ENCODE measurements at places on chromosomes 13 and 19.

DNA sequence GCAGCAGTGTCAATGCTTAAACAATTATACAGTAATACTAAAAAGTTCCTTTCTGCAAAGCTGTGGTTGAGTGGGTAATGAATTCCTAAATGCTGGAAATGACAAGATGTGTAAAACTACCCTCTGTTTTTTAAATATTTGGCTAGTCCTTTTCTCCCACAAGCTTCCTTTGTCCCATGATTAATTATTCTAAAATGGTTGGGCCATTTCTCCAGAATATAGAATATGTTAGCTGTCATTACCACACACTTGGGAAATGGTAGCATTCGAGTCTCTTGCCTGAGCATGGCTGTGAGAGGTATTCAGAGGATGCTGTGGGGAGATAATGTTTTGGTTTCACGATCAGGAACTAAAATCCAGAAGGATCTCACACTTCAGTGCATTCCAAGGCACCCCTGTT, 1185.8 kb downstream of the UQCRFS1 start:
- no peak for DNase-seq

DNA sequence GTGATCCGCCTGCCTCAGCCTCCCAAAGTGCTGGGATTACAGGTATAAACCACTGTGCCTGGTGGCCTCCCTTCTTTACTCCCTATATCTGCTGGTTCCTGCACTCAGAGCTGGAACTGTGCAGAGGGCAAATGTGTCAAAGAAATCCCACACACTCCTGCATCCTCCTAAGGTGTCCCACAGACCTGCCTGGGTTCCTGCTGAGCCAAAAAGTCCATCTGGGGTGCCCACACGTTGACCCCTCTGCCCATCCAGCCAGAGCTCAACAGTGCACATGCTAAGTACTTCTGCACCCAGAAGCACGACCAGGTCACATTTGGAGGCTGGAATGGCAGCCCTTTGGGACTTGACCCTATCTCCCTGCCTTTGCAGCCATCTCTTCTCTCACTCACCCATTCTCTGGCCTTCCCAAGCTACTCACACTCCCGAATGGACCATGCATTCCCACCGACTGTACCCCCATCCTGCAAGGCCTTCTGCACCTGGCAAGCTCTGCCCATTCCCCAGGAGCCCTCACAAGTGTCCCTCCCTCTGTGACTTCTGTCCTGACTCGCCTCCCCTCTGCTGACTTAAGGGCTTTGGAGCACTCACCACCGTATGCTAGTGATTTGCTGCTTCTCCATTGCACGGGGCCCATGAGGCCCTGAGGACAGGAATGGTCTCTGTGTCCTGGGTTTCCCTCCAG, 152.1 kb downstream of the KCTD15 start:
- no peak for DNase-seq

- DNase-seq = no peak
Observed at GRCh38 chr13:112183532-112184090, 116.7 kb downstream of the SOX1 start.

- DNase-seq = no peak
Observed at GRCh38 chr19:16419669-16420335, 52.0 kb downstream of the EPS15L1 start.

DNA sequence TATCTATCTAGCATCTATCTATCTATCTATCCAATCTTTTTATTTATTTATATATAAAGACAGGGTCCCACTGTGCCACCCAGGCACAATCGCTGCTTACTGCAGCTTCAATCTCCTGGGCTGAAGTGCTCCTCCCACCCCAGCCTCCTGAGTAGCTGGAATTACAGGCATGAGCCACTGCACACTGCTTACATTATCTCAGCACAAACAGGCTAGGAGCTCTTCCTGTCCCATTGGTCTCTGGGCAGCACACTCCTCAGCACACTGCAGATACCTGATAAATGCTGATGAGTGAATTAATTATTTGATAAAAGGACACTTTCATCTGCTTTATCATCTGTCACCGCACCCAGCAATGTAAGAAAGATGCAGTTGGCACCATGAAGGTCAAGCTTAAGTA, 16.1 kb downstream of the ZNF562 start:
- DNase-seq = no peak

DNA sequence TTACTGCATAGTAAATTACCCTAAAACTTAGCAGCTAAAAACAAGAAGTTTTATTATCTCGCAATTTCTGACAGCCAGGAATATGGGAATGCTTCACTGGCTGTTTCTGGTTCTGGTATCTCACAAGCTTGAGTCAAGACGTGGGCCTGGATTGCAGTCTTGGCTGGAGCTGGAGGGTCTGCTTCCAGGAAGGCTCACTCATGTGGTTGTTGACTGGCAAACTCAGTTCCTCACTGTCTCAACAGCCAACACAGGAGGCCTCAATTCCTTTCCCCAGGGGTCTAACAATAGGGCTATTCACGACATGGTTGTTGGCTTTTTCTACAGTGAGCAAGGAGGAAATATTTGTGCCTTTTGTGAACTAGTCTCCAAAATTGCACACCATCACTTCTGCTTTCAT, 146.3 kb downstream of the GPC5 start:
- DNase-seq = no peak

DNA sequence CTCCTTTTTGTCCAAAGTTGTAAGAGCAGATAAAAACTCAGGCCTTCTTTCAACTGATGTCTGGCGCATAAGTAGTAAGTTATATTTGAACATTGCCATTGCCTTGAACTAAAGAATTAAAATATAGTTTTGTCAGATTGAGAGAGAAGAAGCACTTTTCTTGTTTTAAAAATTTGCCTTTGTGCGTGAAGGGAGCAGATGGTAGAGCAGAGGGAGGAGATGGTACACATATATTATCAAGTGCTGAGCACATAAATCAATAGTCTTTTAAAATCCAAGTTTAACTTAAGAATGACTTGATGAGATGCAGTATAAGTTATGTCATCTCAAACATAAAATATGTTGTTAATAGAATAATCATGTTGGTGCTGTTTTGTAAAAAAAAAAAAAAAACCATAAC, 504.6 kb upstream of the KLHL1 start:
- DNase-seq = no peak

GRCh38 chr13:81986308-81986707, 1645.4 kb upstream of the SPRY2 start:
- no peak for DNase-seq

DNA sequence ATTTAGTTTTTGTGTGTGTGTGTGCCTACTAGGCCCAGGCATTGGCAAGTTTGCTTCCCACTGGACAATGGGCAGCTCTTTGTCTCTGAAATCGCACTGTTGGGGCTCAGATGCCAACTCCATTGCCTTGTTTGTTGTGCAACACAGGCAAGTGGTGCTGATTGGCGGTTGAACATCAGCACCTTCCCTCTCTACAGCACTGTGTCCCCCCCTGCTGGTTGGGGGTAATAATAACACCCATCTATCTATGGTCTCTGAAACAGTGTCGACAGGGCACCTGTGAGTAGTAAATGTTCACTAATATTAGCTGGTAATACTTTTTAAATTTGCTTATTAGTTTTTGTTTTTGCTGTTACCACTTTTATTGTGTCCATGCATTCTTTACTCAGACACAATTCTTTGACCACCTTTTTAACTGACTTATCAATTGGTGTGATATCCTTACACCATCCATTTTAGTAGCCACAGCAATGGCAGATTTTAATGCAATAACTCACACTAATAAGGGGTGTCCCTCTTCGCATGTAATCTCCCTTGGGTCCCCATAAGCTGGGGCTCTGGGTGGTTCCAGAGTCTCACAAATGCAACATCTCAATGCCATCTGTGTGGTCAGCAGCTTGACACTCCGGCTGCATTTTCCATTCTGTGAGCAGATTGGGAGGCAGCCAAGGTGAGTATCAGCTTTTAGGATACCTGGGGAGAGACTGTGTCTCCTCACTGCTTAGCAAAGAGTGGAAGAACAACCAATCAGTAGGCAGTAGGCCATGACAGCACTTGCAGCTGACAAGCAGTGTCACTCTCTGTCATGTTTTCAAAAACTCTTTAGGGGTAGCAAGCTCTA, 47.7 kb upstream of the UQCRFS1 start:
- no peak for DNase-seq

GRCh38 chr19:32866061-32866460, 3.5 kb downstream of the SLC7A9 start:
- no peak for DNase-seq

DNA sequence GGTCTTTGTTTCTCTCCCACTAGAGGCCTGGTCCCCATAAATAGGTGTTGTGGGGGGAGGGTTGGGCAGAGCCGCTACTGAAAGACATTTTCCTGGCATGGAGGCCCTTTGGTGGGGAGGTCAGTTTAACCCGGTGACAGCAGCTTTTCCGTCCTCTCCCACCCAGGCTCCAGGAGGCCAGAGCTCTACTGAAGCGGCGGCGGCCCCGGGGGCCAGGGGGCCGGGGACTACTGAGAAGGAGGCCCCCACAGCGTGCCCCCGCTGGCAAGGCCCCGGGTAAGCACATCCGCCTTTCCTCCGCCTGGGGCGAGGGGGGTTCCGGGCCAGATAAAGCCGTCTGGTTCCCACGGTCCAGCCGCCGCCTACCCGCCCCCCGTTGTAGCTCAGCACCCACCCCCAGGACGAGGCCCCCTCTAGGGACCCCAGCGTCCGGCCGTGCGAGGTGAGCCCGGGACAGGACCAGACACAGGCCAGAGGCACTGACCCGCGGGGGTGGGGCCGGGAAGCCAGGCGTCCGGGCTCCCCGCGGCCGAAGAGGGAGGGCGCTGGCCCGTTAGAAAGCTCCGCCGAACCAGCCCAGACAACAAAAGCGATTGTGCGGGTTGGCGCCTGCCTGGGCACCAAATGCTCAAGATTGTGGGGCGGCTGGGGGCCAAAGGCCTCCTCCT, 1.1 kb upstream of the LTBP4 start:
- no peak for DNase-seq

DNA sequence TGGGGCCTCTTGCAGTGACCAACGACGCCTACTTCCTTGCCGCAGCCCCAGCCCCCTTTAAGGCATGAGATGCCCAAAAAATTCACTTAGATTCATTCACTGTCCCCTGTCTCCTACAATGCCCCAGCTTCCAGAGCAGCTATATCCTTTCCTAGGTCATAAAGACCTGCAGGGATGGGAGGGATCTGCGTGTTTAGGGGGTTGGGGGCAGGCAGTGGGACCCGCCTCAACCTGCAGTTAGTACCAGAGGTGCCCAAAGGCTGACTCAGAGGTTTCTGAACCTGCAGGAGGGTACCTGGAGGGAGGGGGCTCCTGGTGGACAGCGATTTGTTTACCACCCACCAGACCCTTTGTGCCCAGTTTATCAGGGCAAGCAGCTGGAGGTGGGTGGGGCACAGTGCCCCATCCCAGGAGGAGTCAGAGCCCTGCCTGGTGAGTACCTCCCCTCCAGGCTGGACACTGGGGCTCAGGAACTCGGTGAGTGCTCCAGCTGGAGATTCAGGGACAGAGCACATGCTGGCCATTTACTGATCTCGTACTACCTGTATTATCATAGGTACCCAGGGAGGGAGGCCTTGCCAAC, 10.1 kb downstream of the RPS28 start:
- no peak for DNase-seq

- no peak for DNase-seq
Observed at GRCh38 chr13:111948281-111948680, 118.7 kb upstream of the SOX1 start.

DNA sequence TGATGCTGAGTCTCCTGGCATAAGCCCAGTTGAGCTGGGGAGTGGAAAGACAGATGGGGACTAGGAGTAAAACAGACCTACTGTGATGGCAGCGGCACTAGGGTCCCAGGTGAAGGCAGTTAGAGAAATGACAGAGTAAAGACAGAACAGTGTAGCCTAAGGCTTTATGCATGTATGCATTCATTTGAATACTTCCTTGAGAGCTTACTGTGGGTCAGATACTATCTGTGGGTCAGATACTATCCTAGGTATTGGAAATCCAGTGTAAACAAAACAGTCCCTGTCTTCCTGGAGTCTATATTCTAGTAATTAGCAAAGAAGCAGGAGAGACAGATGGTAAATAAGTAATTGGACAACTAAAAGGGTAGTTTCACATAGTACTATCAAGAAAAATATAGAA, 73.7 kb upstream of the LRCH1 start:
- no peak for DNase-seq

GRCh38 chr19:585551-586110, 4.0 kb upstream of the HCN2 start:
- DNase-seq = no peak

- no peak for DNase-seq
Observed at GRCh38 chr19:3272952-3273351, 48.5 kb downstream of the CELF5 start.

GRCh38 chr13:32984857-32985626, 31.2 kb upstream of the KL start:
- no peak for DNase-seq

GRCh38 chr19:46015687-46016425, 7.0 kb downstream of the PGLYRP1 start:
- DNase-seq = no peak

- DNase-seq = no peak
Observed at GRCh38 chr13:34162544-34162933, 344.6 kb downstream of the RFC3 start.

GRCh38 chr19:55223291-55224037, 5.1 kb downstream of the TMEM86B start:
- DNase-seq = no peak

- no peak for DNase-seq
Observed at GRCh38 chr13:85461621-85462020, 337.6 kb downstream of the SLITRK6 start.

DNA sequence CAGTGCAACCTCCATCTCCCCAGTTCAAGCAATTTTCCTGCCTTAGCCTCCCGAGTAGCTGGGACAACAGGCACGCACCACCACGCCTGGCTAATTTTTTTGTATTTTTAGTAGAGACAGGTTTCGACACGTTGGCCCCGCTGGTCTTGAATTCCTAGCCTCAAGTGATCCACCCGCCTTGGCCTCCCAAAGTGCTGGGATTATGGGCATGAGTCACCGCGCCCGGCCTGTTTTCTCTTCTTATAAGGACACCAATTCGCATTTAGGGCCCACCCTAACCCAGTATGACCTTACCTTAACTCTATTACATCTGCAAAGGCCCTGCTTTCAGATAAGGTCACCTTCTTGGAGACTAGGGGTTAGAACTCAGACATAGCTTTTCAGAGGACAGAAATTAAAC, 35.1 kb downstream of the TMEM161A start:
- DNase-seq = no peak
